ENCODE measurements at places on chromosomes 7 and 10.
A peak's percentile ranks its signal among the peaks of the same experiment; 100 is the strongest.

- no peak for DNase-seq
Measured at GRCh38 chr7:40873248-40873647, 738.4 kb downstream of the SUGCT start.

- no peak for DNase-seq
Measured at GRCh38 chr10:10292501-10292900, 725.2 kb upstream of the CELF2 start.

GRCh38 chr7:100824499-100825214 is 2.7 kb downstream of the EPHB4 start:
- no peak for DNase-seq

GRCh38 chr7:98230746-98231471 is 19.7 kb downstream of the BHLHA15 start:
- DNase-seq = no peak

DNA sequence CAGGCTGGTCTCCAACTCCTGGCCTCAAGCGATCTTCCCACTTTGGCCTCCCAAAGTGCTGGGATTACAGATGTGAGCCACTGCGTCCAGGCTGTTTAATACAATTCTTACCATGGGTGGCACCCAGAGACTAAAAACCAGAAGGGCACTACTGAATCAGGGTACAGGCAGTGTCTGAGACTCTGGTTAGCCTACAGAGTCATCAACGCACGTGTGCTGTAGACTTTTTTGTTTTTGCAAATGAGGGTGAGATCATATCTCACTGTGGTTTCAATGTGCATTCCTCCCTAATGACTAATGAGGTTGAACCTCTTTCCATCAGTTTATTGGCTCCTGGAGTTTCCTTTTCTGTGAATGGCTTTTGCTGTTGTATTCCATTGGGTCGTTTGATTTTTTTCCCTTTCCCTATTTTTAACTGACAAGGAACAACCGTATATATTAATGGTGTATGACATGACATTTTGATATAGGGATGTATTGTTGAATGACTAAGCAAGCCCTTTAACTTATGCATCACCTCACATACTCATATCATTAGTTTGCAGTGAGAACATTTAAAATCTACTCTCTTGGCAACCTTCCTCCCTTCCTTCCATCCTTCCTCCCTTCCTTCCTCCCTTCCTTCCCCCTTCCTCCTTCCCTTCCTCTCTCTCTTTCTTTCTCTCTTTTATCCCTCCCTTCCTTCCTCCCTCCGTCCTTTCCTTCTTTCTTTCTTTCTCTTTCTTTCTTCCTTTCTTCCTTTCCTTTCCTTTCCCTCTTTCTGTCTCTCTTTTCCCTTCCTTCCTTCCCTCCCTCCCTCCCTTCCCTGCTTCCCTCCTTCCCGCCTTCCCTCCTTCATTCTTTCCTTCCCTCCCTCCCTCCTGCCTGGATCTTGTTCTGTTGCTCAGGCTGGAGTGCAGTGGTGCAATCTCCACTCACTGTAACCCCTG is 9.3 kb upstream of the TMEM270 start:
- peak; percentile 41 for DNase-seq

- DNase-seq = no peak
Measured at GRCh38 chr10:7559386-7559785, 107.4 kb downstream of the ITIH5 start.

GRCh38 chr7:129169171-129169671 is 19.2 kb upstream of the SMO start:
- no peak for DNase-seq

GRCh38 chr10:116353817-116354216 is 29.6 kb downstream of the CCDC172 start:
- DNase-seq = no peak

GRCh38 chr7:11758627-11759111 is 73.3 kb downstream of the THSD7A start:
- DNase-seq = no peak

DNA sequence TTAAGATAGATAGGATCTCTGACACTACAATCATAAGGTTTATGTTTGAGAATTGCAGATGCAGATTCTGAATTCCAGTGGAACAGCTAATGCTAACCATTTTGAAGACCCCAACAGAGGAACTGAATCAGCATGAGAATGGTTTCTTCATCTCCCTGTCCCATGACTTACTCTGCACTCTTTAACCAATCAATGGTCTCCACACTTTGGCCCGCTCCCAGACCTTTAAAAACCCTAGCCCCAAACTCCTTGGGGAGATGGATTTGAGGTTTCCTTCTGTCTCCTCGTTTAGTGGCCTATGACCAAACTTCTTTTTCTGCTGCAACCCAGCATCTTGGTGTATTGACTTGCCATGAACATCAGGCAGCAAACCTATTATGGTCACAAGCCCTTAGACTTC is 804.9 kb downstream of the LRMDA start:
- no peak for DNase-seq

DNA sequence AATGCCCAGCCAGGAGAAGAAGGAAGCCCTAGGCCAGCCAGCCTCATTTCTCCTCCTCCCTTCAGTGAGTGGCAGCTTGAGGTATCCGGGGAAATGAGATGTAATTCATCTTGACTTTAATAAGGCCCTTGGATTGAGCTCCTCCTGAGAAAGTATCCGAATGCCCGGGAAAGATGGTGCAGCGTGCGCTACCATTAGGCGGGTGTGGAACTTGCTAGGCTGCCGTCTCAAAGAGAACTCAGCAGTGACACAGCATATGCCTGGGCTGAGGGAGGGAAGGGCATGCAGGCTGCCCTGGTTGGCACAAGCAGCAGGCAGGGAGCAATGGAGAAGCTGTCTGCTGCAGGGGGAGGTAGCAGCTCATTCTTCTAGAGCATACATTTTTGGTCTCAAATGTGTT is 659.8 kb upstream of the FOXK1 start:
- DNase-seq = no peak

- peak; percentile 62 for DNase-seq
Measured at GRCh38 chr7:24877790-24878311, 102.1 kb downstream of the OSBPL3 start.

DNA sequence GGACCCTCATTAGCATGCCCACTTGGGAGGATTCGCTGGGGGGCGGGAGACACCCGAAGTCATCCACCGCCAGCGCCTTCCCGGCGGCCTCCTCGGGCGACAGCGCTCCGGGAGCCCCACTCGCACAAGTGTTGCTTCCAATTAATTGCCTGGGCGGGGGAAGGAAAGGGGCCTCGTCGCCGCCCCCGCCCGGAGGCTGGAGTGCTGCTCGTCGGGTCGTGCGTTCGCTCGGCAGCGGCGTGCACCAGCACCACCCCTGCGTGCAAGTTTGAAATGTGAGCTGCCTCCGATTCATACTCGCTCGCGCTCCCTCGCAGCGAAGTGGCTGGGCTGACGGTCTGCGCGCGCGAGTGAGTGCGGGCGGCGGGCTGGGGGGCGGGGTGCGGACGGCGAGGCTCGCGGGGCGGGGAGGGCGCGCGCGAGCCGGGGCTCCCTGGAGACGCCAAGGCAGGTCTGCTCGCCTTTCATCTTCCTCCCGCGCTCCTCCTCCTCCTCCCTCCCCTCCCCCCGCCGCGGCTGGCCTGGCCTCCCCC is 104.6 kb upstream of the PPIF start:
- no peak for DNase-seq

GRCh38 chr7:52842202-52842900 is 193.1 kb upstream of the POM121L12 start:
- DNase-seq = no peak

GRCh38 chr10:123848564-123849457 is 42.8 kb downstream of the CPXM2 start:
- DNase-seq = peak; percentile 63

DNA sequence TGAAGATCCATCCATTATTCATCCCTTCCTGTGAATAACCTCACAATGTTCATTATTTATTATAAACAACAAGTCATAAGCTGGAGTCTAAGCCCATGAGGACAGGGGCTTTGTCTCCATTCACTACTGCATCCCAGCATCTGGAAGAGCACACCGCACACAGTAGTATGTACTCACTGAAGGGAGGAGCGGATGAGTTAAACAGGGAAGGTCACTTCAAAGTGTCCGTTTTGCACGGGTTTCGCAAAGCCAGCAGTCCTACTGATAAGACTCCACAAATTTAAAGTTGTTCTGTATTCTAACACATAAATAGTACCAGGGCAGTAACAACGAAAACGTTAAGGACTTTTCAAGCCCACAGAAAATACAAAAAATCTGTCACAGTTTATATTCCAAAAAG is 167.9 kb downstream of the PARD3 start:
- no peak for DNase-seq

DNA sequence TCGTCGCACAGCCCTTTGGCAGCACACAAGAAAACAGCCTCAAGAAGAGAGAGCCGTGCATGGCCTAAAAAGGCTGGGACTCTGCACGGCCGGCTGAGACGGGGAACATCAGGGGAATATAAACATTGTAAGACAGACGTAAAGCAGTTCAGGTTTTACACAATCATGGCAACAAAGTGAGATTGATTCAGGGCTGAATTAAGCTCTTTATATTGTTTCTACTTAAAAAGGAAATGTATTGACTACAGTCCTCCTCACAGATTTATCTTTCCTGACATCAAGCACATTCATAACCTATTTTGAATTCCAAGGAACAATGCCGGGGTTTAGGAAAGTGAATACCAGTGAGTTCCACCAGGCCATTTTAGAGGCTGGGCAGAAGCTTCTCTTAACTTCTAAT is 25.2 kb downstream of the SORBS1 start:
- no peak for DNase-seq

DNA sequence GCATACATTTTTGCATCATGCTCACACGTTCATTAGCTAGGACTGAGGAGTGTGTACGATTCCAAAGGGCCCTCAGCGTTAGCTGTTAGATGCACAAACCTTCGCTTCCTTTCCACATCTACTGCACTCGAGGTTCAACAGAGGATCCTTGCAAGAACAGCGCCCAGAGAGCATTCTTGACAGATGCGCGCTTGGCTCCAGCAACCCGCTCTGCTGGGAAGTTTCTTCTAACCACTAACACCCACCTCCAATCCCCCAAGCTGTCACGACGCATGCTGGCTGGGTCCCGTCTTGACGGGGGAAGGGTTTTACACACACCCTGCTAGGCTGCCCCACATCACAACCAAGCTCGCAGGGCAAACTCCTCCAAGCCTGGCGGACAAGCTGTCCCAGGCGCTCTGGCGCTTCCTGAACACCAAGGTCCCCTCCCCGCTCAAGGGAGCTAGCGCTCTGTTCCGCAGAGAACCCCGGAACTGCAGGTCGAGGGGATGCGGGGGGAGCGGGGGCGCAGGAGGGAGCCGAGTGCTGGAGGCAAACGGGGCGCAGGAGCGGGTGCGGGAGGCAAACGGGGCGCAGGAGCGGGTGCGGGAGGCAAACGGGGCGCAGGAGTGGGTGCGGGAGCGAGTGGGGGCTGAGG is 653 bp upstream of the ADRB1 start:
- no peak for DNase-seq

DNA sequence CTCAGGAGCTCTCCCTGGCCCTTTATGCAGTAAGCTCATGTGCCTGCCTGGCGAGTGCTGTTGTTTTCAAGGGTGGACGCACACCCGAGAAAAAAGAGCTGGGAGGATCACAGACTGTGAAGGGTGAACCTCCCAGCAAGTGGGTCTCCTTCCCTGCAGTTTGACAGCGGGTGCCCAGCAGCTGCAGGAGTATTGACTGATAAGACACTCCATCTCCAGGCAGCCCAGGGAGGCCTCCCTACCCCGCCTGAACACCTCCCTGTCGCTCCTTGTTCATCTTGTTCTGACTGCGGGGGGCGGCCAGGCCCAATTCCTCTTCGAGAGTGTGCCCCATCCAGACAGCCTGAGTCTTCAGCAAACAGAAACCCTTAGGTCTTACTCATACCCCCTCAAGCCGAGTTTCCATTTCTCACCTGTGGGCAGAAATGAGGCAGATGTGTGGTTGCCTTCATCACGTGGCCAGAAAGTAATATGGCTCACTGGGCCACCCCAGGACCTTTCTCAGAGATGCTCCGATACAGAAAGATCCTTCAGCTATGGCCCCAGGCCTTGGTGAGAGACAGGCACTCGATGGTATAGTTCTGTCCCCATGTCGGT is 17.2 kb downstream of the MDH2 start:
- no peak for DNase-seq

DNA sequence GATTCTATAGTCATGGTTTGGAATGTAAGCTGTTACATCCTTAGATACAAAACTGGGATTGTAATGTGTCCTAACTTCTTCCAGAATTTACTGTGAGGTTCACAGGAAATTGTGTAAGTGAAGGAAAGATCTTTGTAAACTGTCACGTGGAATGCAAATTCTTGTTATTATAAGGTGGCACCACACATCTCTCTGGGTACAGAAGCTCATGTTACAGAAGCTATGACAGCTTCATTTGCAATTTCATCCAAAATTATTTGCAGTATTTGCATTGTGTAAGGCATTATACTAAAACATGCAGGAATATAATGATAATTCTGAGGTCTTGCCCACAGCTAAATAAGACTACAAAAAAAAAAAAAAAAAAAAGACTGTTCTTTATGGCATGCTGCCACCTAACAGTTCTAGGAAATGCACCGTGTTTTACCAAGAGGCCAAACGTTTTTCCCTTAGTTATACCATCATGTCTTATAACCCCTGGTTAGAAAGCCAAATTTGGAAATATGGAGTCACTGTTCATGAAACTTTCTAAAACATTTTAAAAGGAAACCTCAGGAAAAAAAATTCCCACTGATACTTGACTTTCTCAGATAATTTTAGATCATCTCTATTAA is 17.6 kb downstream of the MINDY3 start:
- DNase-seq = no peak

- no peak for DNase-seq
Measured at GRCh38 chr10:26931223-26931622, 70.5 kb upstream of the ABI1 start.

DNA sequence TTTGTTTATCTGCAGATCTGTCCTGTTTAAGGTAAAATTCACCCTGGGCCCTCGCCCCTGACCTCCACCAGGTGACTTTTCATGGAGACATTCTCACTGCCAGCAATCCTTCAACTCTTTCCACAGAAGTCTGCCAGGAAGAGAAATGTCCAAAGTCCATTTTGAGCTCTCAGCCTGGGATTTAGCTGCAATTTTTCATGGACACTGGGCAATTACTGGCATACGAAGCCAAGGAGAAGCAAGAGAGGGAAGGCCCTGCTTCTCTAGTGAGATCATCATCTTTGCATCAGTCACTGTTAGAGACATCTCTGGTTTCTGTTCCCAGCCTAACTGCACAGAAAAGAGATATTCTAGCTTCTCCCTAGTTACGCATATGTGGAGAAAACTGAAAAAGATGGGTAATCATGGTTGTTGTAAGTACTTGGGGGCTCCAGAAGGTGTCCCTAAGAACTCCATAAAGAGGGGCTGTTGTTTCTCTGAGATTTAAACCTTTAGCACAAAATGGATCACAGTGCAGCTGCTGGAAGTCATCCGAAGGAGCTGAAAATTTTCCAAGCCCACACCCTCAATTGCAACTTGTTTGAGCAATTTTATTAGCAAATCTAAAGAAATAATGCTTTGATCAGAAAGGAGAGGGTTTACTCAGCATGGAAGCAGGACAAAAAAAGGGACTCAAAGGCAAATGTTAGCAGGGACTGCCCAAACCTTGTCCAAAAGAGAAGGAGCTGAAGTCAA is 168.9 kb downstream of the SNX10 start:
- no peak for DNase-seq

GRCh38 chr7:91694351-91694841 is 186.1 kb downstream of the MTERF1 start:
- no peak for DNase-seq

GRCh38 chr7:36951257-36951697 is 227.0 kb upstream of the AOAH start:
- DNase-seq = peak; percentile 98

Measured in GM12878 (cell line).